Activated T-helper 9 cell treated with anti-CD3 and anti-CD28 coated beads, Interleukin-2, amount 50 U/mL, for 16 hours (primary cell): ENCODE measurements at places on chromosomes 6 and 20.

- no peak for DNase-seq
Observed at GRCh38 chr20:16777126-16777525, 29.0 kb downstream of the OTOR start.

DNA sequence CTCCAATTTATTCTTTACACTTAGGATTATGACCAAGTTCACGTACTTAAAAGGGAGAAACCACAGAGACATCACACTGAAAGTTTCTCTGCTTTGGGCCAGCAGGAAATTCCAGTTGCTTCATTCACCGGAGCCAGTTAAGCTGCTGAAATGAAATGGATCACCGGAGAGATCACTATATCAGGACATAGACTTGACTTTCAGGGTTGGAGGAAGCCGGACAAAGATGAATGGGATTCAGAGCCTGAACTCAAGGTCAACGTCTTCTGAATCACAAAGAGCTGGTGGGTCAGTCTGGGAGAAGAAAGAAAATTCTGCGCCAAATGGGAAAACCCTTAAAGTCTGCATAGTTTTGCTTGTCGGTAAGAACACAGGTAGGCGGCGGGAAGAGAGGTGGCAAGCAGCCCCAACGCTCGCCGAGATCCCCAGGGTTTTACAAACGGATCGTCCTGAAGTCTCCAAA lies 81.9 kb upstream of the CCDC28A start:
- DNase-seq, result no peak

DNA sequence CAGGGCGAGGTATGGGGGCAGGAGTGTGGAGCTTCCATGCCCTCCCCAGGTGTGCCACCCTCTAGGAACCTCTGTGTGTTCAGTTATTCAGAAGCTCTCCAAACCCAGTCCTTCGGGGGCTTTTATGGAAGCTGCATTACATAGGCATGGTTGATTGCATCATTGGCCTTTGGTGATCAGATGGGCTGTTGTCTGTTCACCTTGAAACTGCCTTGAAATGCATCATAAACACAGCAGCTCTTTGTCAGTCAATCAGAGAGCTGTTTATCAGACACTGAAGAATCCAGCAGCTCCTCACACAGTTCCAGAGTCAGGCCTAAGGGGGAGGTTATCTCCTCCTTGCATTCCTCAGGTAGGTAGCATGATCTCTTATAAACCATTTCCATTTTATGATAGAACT lies 62.4 kb downstream of the E2F3 start:
- DNase-seq, result no peak

DNA sequence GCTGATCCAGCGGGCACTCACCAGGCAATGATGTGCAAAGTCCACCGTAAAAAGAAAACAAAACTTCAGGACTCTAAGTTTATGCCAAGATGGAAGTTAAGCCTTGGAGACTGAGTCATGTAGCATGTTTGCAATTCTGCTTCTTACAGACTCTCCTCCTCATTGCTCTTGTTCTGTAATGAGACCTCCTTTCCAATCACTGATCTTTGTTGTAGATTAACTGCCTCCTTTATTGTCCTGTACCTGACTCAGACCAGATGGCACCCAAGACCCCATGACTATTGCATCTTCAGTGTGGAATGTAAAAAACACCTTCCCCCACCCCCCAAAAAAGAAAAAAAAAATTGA lies 11.2 kb downstream of the NEU1 start:
- no peak for DNase-seq

DNA sequence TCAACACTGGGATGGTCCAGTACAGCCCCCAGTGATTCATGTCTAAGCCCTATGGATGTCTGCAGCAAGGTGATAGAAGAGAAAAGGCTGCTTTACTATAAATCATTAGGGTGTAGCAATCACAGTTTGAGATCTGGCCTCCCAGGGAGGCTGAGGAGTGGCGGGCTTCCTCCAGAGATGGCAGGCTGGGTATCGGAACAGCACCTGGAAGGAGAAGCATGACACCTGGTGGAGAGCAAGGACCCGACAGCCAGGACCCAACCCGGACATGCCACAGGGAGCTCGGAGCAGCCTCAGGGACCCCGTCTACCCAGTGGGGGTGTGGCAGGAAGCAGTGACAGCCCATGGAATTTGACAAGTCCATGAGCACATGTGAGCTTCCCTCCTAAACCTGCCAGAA lies 114.8 kb upstream of the CD93 start:
- no peak for DNase-seq

DNA sequence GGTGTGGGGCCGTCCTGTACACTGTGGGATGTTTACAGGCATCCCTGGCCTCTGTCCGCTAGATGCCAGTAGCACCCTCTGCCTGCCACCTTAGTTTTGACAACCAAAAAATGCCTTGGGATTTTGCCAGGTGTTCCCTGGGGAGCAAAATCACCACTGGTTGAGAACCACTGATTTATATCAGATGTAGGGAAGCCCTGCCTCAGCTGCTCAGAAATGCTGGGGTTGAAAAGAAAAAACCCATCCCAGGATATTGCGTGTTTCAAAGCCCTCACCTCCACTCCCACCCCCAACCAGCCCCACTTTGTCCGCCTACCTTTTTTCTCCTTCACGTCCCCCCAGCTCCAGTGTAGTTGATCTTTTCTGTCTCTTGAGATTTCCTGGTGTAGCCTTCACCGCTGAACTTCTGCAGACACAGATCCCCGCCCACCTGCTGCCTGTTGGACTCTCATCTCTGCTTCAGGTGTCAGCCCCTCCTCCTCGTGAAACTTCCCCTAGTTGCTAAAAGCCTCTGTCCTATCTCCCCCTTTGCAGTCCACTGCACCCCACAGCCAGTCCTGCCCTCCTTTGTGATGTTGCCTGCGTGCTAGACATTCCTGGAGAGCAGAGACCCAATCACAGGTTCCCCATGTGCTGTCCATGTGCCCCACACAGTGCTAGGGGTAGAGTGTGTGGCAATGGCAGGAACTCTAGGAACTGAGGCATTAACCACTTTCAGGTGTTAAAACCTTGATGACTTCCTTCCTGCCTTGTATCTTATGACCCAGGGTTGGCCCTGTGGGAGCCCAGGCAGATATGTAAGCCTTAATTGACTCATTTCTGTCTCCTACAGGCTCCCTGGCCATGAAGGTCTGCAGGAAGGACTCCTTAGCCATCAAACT lies 98.9 kb downstream of the TBC1D7 start:
- no peak for DNase-seq

- no peak for DNase-seq
Observed at GRCh38 chr20:20740541-20740940, 28.1 kb upstream of the RALGAPA2 start.

DNA sequence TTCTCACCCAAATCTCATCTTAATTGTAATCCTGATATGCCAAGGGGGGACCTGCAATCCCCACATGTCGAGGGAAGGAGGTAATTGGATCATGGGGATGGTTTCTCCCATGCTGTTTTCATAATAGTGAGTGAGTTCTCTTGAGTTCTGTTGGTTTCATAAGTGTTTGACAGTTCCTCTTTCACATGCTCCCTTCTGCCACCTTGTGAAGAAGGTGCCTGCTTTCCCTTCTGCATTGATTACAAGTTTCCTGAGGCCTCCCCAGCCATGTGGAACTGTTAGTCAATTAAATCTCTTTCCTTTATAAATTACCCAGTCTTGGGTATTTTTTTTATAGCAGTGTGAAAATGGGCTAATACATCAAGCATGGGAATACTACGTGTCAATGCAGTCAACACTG lies 925.0 kb upstream of the MAN1A1 start:
- DNase-seq, result no peak

- DNase-seq, result no peak
Observed at GRCh38 chr6:12653486-12653885, 63.1 kb upstream of the PHACTR1 start.

- DNase-seq, result no peak
Observed at GRCh38 chr6:297571-298232, 5.4 kb downstream of the DUSP22 start.
